ENCODE measurements at places on chromosomes 6 and 20.

DNA sequence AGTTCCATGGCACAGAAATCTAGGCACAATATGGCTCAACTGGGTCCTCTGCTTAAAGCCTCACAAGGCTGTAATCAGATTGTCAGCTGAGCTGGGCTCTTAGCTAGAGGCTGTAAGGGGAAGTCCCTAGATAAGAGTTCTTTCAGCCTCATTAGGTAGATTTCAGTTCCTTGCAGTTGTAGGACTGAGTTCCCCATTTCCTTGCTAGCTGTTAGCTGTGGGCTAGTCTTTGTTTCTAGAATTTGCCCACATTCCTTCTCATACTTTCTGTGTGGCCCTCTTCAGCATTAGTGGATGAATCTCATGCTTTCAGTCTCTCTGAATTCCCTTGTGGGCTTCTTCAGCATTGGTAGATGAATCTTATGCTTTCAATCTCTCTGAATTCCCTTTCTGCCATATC, 71.0 kb upstream of the MRAP2 start:
- no peaks in the 10 kb centered on the region for H3K4me1 ChIP-seq
- H3K36me3 ChIP-seq: no peaks in the 10 kb centered on the region
- no peaks in the 10 kb centered on the region for H3K27me3 ChIP-seq
- H3K4me3 ChIP-seq: no peak overlapping the region
- DNase-seq: no peak

- DNase-seq: no peak
- peaks cover 10% of the 10 kb centered on the region for H3K27me3 ChIP-seq
- no peaks in the 10 kb centered on the region for H3K36me3 ChIP-seq
- no peak overlapping the region for H3K4me3 ChIP-seq
Measured at GRCh38 chr20:56465997-56466396, 2.4 kb upstream of the RTF2 start.

- no peak for DNase-seq
- no peak overlapping the region for H3K4me3 ChIP-seq
- no peaks in the 10 kb centered on the region for H3K36me3 ChIP-seq
- H3K27ac ChIP-seq: no peak overlapping the region
- no peaks in the 10 kb centered on the region for H3K27me3 ChIP-seq
Measured at GRCh38 chr20:23214903-23215302, 128.8 kb upstream of the CD93 start.

DNA sequence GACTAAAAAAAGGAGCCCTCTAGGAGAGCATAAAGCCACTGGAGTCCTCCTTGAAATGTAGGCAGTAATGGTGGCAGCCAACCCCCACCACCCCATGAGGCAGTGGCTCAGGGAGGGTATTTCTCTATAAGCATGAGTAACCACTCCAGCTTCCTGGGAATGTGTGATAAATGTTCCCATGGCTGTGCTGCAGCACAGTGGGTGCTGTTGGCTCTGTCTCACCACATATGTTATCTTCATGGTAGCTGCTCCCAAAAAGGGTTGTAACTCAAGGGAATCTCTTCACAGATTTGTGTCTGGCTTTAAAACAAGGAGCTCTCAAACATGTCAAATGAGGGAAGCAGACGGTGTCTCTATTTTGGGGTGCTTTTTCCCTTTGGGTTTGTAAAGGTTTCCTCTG, 7.5 kb upstream of the PHACTR1 start:
- no peaks in the 10 kb centered on the region for H3K4me1 ChIP-seq
- no peak for DNase-seq
- no peak overlapping the region for H3K4me3 ChIP-seq
- no peak overlapping the region for H3K27ac ChIP-seq
- no peaks in the 10 kb centered on the region for H3K36me3 ChIP-seq

GRCh38 chr6:39310542-39310941, 3.7 kb downstream of the KCNK17 start:
- H3K4me3 ChIP-seq: no peak overlapping the region
- no peak overlapping the region for H3K27ac ChIP-seq
- H3K36me3 ChIP-seq: no peaks in the 10 kb centered on the region
- no peak for DNase-seq

DNA sequence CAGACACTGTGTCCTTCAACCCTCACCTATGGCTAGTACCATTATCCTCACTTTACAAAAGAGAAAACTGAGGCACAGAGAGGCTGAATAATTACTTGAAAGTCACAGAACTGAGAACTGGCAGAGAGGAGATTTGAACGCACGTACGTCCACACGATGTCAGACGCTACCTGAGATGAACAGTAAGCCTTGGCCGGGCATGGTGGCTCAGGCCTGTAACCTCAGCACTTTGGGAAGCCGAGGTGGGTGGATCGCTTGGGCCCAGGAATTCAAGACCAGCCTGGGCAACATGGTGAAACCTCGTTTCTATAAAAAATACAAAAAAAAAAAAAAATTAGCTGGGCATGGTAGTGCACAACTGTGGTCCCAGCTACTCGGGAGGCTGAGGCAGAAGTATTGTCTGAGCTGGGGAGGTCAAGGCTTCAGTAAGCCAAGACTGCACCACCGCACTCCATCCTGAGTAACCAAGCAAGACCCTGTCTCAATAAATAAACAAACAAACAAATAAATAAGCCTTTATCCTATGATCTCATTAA, 20.5 kb downstream of the GMDS start:
- H3K27ac ChIP-seq: no peak overlapping the region
- H3K36me3 ChIP-seq: no peaks in the 10 kb centered on the region
- DNase-seq: no peak
- H3K4me3 ChIP-seq: no peak overlapping the region
- H3K27me3 ChIP-seq: no peaks in the 10 kb centered on the region
- no peaks in the 10 kb centered on the region for H3K4me1 ChIP-seq

DNA sequence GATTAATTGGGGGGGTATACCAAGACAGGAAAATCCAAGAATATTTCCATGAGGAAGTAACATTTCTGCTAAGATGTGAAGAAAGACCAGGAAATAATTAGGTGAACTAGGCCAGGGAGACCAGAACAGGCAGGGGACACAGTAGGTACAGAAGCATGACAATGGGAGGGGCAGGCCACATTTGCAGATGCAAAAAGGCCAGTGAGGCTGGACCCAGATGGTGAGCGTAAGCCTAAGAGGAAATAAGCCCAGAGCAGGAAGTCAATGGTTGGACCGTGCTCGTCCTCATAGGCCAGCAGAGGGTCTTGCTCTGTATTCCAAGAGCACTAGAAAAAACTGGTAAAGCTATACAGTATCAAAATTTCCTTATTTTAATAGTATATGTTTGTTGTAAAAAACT, 9.4 kb downstream of the CEP162 start:
- no peaks in the 10 kb centered on the region for H3K4me1 ChIP-seq
- no peaks in the 10 kb centered on the region for H3K27me3 ChIP-seq
- H3K36me3 ChIP-seq: no peaks in the 10 kb centered on the region
- no peak overlapping the region for H3K27ac ChIP-seq
- H3K4me3 ChIP-seq: no peak overlapping the region

DNA sequence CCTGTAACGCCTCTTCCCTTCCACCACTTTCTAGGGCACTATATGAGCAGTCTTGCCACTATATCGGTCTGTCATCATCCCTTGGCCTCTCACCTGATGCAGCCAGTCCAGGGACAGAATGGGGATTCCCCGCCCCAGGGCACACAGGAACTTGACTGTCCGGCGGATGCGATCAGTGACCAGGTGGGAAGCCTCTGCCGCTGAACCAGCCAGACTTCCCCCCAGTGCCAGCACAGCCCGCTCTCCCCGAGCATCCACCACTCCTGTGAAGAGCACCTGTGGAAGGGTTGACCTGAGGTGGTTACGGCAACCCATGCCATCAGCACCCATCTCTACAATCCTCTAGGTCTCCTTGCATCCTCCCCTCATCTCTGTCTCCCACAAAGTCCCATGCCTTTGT, 12.2 kb upstream of the NRM start:
- H3K4me1 ChIP-seq: no peaks in the 10 kb centered on the region
- no peak for DNase-seq
- H3K36me3 ChIP-seq: no peaks in the 10 kb centered on the region
- H3K27ac ChIP-seq: no peak overlapping the region
- no peaks in the 10 kb centered on the region for H3K27me3 ChIP-seq
- H3K4me3 ChIP-seq: no peak overlapping the region

GRCh38 chr6:116447052-116447451, 14.1 kb upstream of the CALHM6 start:
- no peaks in the 10 kb centered on the region for H3K27me3 ChIP-seq
- no peak overlapping the region for H3K27ac ChIP-seq
- no peaks in the 10 kb centered on the region for H3K36me3 ChIP-seq

GRCh38 chr6:119612176-119612891, 262.8 kb upstream of the MAN1A1 start:
- no peaks in the 10 kb centered on the region for H3K36me3 ChIP-seq
- DNase-seq: no peak
- no peak overlapping the region for H3K27ac ChIP-seq
- H3K4me3 ChIP-seq: no peak overlapping the region

DNA sequence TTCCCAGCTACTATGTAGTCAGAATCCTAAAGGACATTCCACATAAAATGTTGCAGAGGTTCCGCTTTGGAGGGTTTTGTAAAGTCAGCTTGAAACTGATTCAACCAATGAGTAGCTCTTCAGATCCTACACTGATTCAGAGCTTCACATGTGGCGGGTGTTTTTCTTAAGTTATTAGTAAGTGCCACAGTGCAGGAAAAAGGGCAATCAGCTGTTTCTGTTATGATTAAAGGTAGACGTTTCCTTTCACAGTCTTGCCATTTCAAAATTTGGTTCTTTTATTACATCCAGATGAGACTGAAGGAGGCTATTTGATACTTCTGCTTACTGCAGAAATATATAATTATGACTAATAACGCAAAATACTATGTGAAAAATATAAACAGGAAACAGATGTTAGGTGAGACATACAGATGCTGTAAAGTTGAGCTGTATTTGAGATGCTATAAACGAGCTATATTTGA, 443.9 kb downstream of the CDKAL1 start:
- H3K4me1 ChIP-seq: no peaks in the 10 kb centered on the region
- DNase-seq: no peak
- no peaks in the 10 kb centered on the region for H3K36me3 ChIP-seq
- no peak overlapping the region for H3K27ac ChIP-seq

- no peak overlapping the region for H3K4me3 ChIP-seq
- H3K27ac ChIP-seq: peak overlapping the region; percentile 39
- peaks cover 27% of the 10 kb centered on the region for H3K4me1 ChIP-seq
- peak; percentile 47 for DNase-seq
Measured at GRCh38 chr6:16316741-16317251, 78.4 kb downstream of the GMPR start.

DNA sequence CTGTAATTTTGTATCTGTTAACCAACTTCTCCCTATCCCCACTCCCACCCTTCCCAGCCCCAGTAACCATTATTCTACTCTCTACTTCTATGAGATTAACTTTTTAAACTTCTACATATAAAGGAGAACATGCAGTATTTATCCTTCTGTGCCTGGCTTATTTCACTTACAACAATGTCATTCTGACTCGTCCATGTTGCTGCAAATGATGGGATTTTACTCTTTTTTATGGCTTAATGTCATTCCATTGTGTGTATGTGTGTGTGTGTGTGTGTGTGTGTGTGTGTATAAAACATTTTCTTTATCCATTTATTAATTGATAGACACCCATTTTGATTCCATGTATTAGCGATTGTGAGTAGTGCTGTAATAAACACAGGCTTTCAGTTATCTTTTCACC, 76.1 kb downstream of the COL19A1 start:
- no peak overlapping the region for H3K4me3 ChIP-seq
- no peak for DNase-seq
- H3K36me3 ChIP-seq: no peaks in the 10 kb centered on the region
- no peaks in the 10 kb centered on the region for H3K4me1 ChIP-seq
- H3K27ac ChIP-seq: no peak overlapping the region
- no peaks in the 10 kb centered on the region for H3K27me3 ChIP-seq

DNA sequence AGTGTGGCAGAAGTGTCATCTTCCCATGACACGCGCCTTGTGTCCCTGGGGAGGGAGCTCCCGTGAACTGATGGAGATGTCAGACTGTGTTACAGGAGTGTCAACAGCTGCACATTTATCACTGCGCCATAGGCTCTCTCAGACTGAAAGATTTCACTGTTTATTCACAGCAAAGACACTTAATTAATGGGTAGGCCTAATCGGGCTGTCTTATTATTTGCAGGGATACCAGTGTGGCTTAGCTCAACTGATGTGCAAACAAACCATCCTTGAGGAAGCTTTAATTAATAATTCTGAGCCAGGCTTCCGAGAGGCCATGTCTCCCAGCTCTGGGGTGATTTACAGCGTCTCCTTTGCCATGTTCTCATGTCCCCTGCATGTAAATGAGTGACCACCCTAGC, 771.0 kb downstream of the QKI start:
- no peak overlapping the region for H3K4me3 ChIP-seq
- H3K36me3 ChIP-seq: no peaks in the 10 kb centered on the region
- no peaks in the 10 kb centered on the region for H3K27me3 ChIP-seq
- no peak overlapping the region for H3K27ac ChIP-seq
- H3K4me1 ChIP-seq: no peaks in the 10 kb centered on the region
